A549 treated with CpdA at 1 μM for 4 hours (cell line): ENCODE measurements at places on chromosomes 2 and 18. TPM values are rescaled to one million over a fixed set of nuclear protein-coding genes. Genes with fewer than 3 reads are reported as not detected.

The GTF3C2 gene
- 63.5 to 66.8 TPM (median 65.7 TPM) in 5 replicates for total RNA-seq

The HOXD13 gene
- total RNA-seq: 0.16 to 0.34 TPM (median 0.30 TPM) in 5 replicates

The GNLY gene
- 0.17 to 0.49 TPM in 2 of 5 replicates, not detected in the others for total RNA-seq

The PLEK gene
- 0.01 TPM in 1 of 5 replicates, not detected in the others for total RNA-seq

The ID2 gene
- 68.4 to 129 TPM (median 110 TPM) in 5 replicates for total RNA-seq

The DTNA gene
- 0.15 to 0.98 TPM (median 0.30 TPM) in 4 of 5 replicates, not detected in the other for total RNA-seq

The TRIM43B gene
- not detected in 5 replicates for total RNA-seq

The CCDC93 gene
- 12.4 to 16.4 TPM (median 14.2 TPM) in 5 replicates for total RNA-seq

The RIT2 gene
- total RNA-seq: not detected in 5 replicates

The ACMSD gene
- total RNA-seq: not detected in 5 replicates

The FAM124B gene
- not detected in 5 replicates for total RNA-seq

The UGT1A5 gene
- total RNA-seq: not detected in 5 replicates

The DNAH7 gene
- total RNA-seq: 0.76 to 1.5 TPM (median 0.81 TPM) in 5 replicates

The PXDN gene
- total RNA-seq: 7.9 to 12.9 TPM (median 10.8 TPM) in 5 replicates

The ADCYAP1 gene
- total RNA-seq: not detected in 5 replicates

The PARD3B gene
- total RNA-seq: 0.57 to 1.2 TPM (median 0.75 TPM) in 5 replicates

The DSG3 gene
- 0.01 to 0.02 TPM in 2 of 5 replicates, not detected in the others for total RNA-seq

The APCDD1 gene
- total RNA-seq: not detected in 5 replicates

The HPCAL1 gene
- 84.9 to 128 TPM (median 122 TPM) in 5 replicates for total RNA-seq

The OTOF gene
- total RNA-seq: 0.06 to 0.12 TPM (median 0.07 TPM) in 5 replicates

The CACNB4 gene
- 0.09 to 0.33 TPM (median 0.16 TPM) in 4 of 5 replicates, not detected in the other for total RNA-seq

The NAT8 gene
- not detected in 5 replicates for total RNA-seq

The TLX2 gene
- total RNA-seq: 0.12 to 0.54 TPM (median 0.29 TPM) in 5 replicates

The DSC2 gene
- total RNA-seq: 0.98 to 1.5 TPM (median 1.2 TPM) in 5 replicates

The ACKR3 gene
- 25.4 to 36.2 TPM (median 31.7 TPM) in 5 replicates for total RNA-seq

The AAMP gene
- total RNA-seq: 122 to 183 TPM (median 123 TPM) in 5 replicates

The IL1B gene
- 0.09 to 0.40 TPM (median 0.24 TPM) in 5 replicates for total RNA-seq

The CRYBA2 gene
- total RNA-seq: 0.44 TPM in 1 of 5 replicates, not detected in the others

The MAP3K19 gene
- not detected in 5 replicates for total RNA-seq

The TUBA3E gene
- total RNA-seq: not detected in 5 replicates

The TRABD2A gene
- total RNA-seq: 8.3 to 10.2 TPM (median 9.7 TPM) in 5 replicates

The KYNU gene
- 311 to 380 TPM (median 336 TPM) in 5 replicates for total RNA-seq

The AGXT gene
- total RNA-seq: 0.05 TPM in 1 of 5 replicates, not detected in the others
